Smooth muscle cell of bladder (primary cell): ENCODE measurements at places on chromosomes 11 and 22. TPM values are rescaled to one million over a fixed set of nuclear protein-coding genes. Genes with fewer than 3 reads are reported as not detected.

Gene KLHL22
- 31.4 and 39.6 TPM in 2 replicates for total RNA-seq

Gene MS4A3
- total RNA-seq, result not detected in 2 replicates

Gene C11orf87
- under 0.01 TPM in 1 of 2 replicates, not detected in the other for total RNA-seq

Gene PDHX
- 32.6 and 39.8 TPM in 2 replicates for total RNA-seq

Gene ESRRA
- 22.3 and 26.5 TPM in 2 replicates for total RNA-seq

Gene MYBPC3
- total RNA-seq, result not detected in 2 replicates

Gene NXPE1
- 0.09 TPM in 1 of 2 replicates, not detected in the other for total RNA-seq

Gene SCGB1D2
- total RNA-seq, result not detected in 2 replicates

Gene GRIA4
- total RNA-seq, result under 0.01 TPM in 1 of 2 replicates, not detected in the other

Gene CTR9
- total RNA-seq, result 19.5 and 26.8 TPM in 2 replicates

Gene CD151
- total RNA-seq, result 455 and 613 TPM in 2 replicates

Gene HMOX1
- 86.8 and 237 TPM in 2 replicates for total RNA-seq

Gene RASD2
- total RNA-seq, result under 0.01 and 0.46 TPM in 2 replicates

Gene DYNC2H1
- 62.8 and 71.3 TPM in 2 replicates for total RNA-seq

Gene PKP3
- total RNA-seq, result 1.3 and 1.6 TPM in 2 replicates
